Fibroblast of lung (primary cell): ENCODE measurements at places on chromosomes 2 and 18.

DNA sequence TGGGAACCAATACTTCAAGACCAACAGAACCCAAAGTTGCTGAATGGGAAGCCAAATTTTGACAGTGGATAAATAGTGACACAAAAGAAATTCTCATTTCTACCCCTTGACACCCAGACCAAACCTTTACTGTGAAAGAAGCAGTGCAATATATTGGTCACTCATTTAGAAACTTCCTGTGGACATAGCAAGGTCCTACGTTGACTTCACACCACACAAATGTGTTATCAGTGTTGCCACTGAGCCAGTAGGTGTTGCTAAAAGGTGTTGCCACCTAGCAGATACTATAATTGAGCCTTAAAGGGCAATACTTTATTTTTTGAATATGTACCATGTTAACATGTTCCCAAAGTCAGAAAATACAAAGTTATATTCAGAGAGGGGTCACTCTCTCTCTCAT, 1008.9 kb upstream of the CDH2 start:
- DNase-seq = no peak

DNA sequence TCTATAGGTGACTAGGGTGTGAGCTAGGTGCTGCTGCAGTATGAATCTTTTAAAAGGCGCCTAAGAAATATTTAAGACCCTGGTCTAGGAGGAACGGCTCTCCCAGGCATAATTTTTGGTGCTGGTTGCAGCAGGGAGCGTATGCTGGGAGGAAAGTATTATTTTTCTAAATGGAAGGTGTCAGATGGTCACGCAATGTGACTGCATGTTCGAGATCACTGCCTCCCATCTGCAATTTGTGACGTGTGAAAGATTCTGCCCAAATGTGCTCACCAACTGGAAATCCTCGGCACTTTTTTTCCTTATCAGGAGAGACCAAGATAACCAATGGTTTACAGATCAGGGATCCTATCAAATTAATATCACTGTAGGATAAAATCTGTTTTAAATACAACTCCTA, 95.6 kb upstream of the KLHL14 start:
- DNase-seq = no peak

GRCh38 chr2:225691711-225692110, 292.2 kb downstream of the NYAP2 start:
- DNase-seq = no peak

- DNase-seq = no peak
Measured at GRCh38 chr2:60891180-60891579, 9.8 kb downstream of the REL start.

- no peak for DNase-seq
Measured at GRCh38 chr2:69781321-69782248, 39.7 kb downstream of the ANXA4 start.

DNA sequence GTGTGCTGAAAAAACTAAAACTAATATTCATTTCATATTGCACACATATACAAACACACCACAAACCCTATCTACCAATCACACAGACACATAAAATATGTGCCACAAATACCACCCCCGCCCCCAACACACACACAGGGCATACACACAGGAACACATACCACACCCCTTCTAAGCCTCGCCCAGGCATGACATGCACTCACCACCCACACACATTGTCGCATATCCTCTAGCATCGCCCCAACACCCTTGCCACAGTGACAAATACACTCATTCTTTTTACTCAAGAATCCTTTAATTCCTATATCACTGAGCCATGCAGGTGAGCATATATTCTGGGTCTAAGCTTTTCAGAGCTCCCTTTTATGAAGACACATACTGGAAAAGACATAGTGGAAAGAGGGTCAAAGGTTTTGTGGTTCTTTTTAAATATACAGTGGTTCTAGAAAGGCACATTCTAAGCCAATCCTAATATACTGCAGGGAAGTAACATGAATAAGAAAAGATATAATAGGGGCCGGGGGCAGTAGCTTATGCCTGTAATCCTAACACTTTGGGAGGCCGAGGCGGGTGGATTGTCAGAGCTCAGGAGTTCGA, 24.5 kb upstream of the LCLAT1 start:
- peak; percentile 49 for DNase-seq

- DNase-seq = no peak
Measured at GRCh38 chr2:162579169-162579568, 235.2 kb downstream of the GCA start.

DNA sequence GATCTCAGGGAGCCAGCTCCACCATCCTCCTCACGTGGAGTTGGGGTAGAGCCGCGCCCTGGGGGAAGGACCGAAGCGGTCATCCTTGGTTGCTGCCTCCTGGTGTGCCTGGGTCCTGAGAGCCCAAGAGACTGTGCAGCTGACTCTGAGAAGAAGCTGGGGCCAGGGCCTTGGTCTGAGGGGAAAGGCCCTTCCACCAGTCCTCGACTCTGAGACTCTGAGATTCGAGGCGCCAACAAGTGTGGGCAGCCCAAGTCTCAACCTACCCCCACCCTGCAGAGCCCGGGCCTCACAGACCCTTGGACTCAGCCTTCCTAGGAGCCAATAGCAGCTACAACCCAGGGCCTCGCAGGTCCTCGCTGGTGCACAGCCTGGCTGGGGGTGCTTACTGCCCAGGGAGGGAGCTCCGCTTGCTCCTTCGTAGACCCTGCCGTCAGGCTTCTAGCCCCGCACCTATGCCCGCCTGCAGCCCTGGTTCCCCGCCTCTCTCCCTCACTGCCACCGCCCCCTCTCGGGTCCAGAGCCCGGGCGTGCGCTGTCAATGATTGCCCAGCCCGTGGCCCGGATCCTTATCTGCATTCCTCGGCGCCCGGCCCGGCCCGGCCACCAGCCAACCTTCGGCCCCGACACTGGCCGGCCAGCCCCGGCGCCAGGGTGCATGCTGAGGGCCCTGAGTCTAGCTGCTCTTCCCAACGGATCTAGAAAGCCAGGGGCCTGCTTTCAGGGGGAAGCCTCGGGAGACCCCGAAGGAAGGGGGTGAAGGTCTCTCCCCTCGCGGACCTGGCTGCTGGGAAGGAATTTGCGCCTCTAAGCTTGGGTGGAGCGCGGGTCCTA, 2.0 kb downstream of the IHH start:
- DNase-seq = peak; percentile 5

DNA sequence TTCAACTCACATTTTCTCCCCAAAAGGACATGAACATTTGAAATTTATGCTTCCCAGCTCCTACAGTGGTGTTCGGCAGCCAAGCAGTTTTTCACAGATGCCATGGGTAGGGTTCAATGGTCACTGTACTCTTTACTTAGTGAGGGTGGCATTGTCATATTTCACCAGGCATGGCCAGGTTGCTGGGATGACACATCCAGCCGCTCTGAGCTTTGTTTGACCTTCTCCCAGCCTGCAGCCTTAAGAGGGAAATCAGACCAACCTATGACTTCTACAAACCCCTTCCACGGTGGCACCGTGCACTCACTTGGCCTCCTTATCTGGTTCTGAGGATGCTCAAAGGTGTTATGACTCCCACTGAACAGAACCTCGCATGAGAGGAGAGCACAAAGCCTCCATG, 108.4 kb upstream of the SH3BP4 start:
- no peak for DNase-seq

GRCh38 chr2:229410264-229410663, 139.2 kb upstream of the PID1 start:
- no peak for DNase-seq
